IMR-90 (cell line): ENCODE measurements at places on chromosomes 12 and 14. TPM values are rescaled to one million over a fixed set of nuclear protein-coding genes. Genes with fewer than 3 reads are reported as not detected.

Gene KCNH5
- total RNA-seq: under 0.01 TPM in 2 replicates

Gene SRSF5
- 29.4 and 96.9 TPM in 2 replicates for total RNA-seq

Gene SERPINA4
- total RNA-seq: not detected in 2 replicates

Gene NANOG
- total RNA-seq: not detected in 2 replicates

DNA sequence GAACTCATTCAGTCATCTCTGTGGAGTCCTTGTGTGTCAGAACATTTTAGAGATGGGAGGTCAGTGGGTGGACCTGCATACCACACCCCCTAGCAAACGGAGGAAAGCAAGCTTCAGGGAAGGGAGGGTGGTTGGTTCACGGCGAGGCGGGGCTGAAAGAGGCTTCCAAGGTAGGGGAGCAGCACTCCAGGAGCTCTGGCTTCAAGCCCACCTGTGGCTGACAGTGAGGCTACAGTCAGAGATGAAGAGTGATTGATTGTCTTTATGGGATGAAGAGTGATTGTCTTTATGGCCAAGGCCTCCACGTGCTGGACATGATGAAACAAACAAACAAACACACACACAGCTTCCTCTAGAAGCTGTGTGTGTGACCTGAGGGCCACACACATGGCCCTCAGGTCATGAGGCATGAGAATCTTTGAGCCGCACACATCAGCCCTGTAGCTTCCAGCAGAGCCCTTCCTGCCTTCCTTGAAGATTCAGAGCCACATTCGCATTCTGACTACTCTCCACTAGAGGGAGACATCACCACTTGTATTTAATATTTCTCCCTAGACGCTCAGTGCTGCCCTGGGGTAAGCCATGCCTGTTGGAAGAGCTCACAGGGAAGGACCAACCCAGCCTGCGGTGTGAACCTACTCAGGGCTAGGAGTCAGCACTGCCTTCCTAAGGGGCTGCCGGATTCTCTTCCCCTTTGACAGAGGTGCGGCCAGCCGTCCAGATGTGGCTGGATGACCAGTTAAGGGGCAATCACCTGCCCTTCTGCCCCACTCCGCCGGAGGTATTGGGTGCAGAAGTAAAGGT, 54.4 kb upstream of the KCNA1 start:
- peaks cover 29% of the 10 kb centered on the region for H3K27me3 ChIP-seq
- no peak overlapping the region for H3K27ac ChIP-seq
- DNase-seq: peak; percentile 72
- no peak overlapping the region for H3K4me3 ChIP-seq
- H3K36me3 ChIP-seq: no peaks in the 10 kb centered on the region
- no peaks in the 10 kb centered on the region for H3K4me1 ChIP-seq

DNA sequence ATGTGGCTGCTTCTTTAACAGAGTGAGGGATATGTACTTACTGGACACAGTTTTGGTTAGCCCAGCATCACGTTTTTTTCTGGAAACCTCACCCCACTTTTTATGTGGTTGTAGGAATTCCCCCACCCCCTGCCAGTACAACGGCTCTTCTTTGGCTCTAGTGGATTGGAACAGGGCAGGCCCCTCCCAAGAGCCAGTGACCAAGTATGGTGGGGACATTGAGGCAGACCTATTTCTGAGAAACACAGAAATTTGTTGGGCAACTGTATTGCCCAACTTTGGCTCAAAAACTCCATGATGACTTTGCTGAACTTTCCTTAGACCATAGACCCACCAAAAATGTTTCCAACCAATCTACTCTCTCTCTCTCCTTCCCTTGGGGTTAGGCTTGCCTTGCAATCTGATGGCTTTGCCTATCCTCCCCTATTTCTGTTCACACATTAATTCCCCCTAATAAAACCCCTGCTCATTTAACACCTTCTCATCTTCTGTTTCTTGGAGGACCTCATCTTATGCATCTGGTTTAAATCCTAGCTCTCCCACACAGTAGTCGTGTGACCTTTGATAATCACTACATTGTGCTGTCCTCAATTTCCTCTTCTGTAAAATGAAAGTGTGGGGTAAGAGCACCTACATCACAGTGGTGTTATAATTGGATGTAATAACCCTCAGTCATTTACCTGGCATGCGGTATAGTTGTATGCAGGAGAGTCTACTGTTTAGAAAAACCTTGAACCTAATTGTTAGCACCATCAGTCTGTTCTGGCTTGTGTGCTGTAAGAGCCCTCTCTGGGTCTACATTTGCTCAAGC, 71.7 kb downstream of the IGF1 start:
- no peaks in the 10 kb centered on the region for H3K27me3 ChIP-seq
- H3K27ac ChIP-seq: no peak overlapping the region
- DNase-seq: no peak
- no peak overlapping the region for H3K4me3 ChIP-seq
- H3K4me1 ChIP-seq: peaks cover 9% of the 10 kb centered on the region
- H3K36me3 ChIP-seq: no peaks in the 10 kb centered on the region
